Activated naive CD8-positive, alpha-beta T cell treated with anti-CD3 and anti-CD28 coated beads for 36 hours (primary cell): ENCODE measurements at places on chromosomes 13 and 19. TPM values are rescaled to one million over a fixed set of nuclear protein-coding genes. Genes with fewer than 3 reads are reported as not detected.

DNA sequence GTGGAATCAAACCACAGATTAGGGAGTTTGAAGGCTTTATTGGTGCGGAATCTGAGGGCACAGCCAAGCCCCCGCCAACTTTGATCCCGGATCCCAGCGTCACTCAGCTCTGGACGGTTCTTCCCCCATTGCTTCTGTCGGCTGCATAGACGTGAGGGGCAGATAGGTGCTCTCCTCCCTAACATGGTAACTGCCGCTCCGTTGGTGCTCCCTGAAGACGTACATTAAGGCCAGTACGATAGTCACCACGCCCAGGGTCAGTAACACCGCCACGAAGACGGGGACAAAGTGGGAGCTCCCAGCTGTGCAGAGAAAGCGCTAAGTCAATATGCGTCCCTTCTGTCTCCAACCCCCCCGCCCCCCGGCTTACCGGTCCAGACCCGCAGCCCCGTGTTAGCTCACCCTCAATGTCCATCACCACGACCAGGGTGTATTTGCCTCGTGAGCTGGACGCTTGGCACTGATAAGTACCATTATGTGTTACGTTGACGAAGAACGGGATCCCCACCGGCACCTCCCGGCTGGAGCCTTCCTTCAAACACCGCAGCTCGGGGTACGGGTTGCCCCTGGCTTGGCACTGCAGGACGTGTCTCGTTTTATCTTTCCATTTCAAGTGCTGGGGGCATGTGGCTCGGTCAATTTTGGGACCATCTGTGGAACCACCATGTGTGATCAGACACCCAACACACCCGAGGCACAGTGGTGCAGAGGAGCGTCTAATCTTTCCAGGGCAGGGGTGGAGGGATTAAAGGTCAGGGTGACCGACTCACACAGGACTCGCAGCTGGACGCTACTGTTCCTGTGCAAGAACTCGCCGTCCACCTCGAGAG lies 644 bp upstream of the RAVER1 start:
- H3K4me3 ChIP-seq = peak overlapping the region; percentile 97
- peaks cover 22% of the 10 kb centered on the region for H3K4me1 ChIP-seq
- peak overlapping the region; percentile 98 for H3K27ac ChIP-seq
- no peak for DNase-seq

DNA sequence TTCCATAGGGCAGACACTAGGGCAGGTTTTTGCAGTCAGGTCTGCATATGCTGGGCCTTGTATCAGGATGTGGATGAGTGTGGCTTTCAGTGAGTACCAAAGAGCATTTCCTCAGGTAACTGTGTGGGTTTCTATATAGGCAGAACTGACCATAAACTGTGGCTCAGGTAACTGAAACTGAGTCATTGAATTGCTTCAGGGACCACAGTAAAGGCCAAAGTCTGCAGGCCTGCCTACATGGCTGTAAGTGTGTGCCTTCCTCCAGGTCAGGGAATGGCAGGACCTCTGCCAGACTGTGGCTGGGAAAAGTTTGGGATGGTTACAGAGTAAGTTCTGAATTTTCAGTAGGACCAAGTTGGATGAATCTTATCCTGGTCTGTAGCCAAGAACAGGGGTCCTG lies 85.6 kb downstream of the ZNF486 start:
- no peaks in the 10 kb centered on the region for H3K4me1 ChIP-seq
- H3K27ac ChIP-seq = no peak overlapping the region
- no peaks in the 10 kb centered on the region for H3K36me3 ChIP-seq
- H3K27me3 ChIP-seq = no peaks in the 10 kb centered on the region
- H3K4me3 ChIP-seq = no peak overlapping the region
- DNase-seq = no peak

DNA sequence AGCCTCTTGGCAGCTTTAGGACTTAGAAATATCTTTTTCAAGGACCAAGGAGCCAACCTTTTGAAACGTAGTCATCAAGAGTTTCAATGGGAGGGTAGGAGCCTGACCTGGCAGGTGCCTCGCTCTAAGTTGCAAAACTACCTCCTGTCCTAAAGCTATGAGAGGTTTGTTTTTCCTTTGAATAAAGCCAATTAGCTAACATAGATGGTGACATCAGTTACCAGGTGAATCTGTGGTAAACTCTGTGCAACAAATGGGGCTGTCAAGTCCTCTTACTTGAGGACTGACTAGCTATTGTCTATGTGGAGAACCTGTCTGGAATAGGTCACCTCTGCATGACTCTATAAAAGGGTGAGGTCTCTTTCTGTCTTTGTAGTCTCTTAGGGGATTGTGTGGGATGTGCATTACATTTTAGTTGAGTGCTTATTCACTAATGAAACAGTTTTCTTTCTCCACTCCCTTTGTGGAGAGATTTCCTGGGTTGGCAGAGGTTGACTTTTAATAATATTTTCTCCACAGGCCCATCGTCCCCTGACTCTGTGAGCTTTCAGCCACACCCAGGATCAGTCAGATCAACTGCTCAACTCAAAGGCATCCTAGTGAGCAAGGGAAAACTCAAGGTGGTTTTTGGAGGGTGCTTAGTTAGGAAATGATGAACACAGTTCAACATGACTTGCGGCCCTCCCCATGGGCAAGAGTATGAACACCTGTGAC lies 9.9 kb downstream of the ARL11 start:
- H3K27me3 ChIP-seq = no peaks in the 10 kb centered on the region
- no peaks in the 10 kb centered on the region for H3K36me3 ChIP-seq
- H3K27ac ChIP-seq = no peak overlapping the region
- no peak overlapping the region for H3K4me3 ChIP-seq
- peaks cover 7% of the 10 kb centered on the region for H3K4me1 ChIP-seq

GRCh38 chr19:46471116-46471733 lies at the start of gene PNMA8A:
Gene PNMA8A, minus strand, starts transcription at chr19:46471563. Its CDS starts 528 bp downstream, at chr19:46471035.
- peak within 1 kb of the TSS; percentile 69 for H3K4me3 ChIP-seq
- H3K27ac ChIP-seq = no peak within 1 kb of the TSS
- peak; percentile 74 for DNase-seq
- no peaks in the 10 kb centered on the region for H3K36me3 ChIP-seq
- H3K4me1 ChIP-seq = peaks cover 3% of the 10 kb centered on the region

GRCh38 chr19:18232540-18233223 lies 6.4 kb upstream of the PDE4C start:
- peaks cover 3% of the 10 kb centered on the region for H3K36me3 ChIP-seq
- H3K27me3 ChIP-seq = peaks cover 77% of the 10 kb centered on the region
- peaks cover 14% of the 10 kb centered on the region for H3K4me1 ChIP-seq
- H3K27ac ChIP-seq = no peak overlapping the region
- DNase-seq = no peak

DNA sequence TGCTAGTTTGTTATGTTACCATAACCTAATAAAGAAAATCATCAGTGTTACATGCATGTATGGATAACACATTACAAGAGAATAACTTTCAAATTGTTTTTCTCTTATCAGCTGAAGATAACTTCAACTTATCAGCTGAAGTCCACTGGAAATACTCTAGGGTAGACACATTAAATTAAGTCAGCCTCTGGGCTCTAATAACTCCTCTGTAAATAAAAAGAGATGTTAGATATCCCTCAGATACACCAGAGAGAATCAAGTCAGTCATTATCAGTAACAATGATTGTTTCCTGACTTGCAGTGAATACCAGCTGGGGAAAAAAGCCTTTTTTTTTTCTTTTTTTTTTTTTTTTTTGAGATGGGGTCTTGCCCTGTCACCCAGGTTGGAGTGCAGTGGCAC lies 1.6 kb upstream of the KBTBD7 start:
- H3K36me3 ChIP-seq = peaks cover 19% of the 10 kb centered on the region
- no peaks in the 10 kb centered on the region for H3K27me3 ChIP-seq
- no peak overlapping the region for H3K4me3 ChIP-seq

- peak overlapping the region; percentile 95 for H3K4me3 ChIP-seq
- H3K27me3 ChIP-seq = no peaks in the 10 kb centered on the region
- peaks cover 2% of the 10 kb centered on the region for H3K36me3 ChIP-seq
- H3K27ac ChIP-seq = peak overlapping the region; percentile 92
Measured at GRCh38 chr19:7535998-7536695, 630 bp downstream of the PNPLA6 start.

GRCh38 chr19:51651216-51651846 lies 4.7 kb upstream of the SIGLEC14 start:
- DNase-seq = no peak
- H3K36me3 ChIP-seq = no peaks in the 10 kb centered on the region
- no peaks in the 10 kb centered on the region for H3K4me1 ChIP-seq
- peaks cover 62% of the 10 kb centered on the region for H3K27me3 ChIP-seq
- no peak overlapping the region for H3K4me3 ChIP-seq

- H3K36me3 ChIP-seq = peaks cover 23% of the 10 kb centered on the region
- H3K4me3 ChIP-seq = peak overlapping the region; percentile 91
- H3K27ac ChIP-seq = peak overlapping the region; percentile 95
- DNase-seq = no peak
- peaks cover 36% of the 10 kb centered on the region for H3K4me1 ChIP-seq
Measured at GRCh38 chr19:45717983-45718650, 12.6 kb downstream of the FBXO46 start.

GRCh38 chr19:49946415-49946814 lies 14.6 kb downstream of the SIGLEC11 start:
- no peaks in the 10 kb centered on the region for H3K36me3 ChIP-seq
- DNase-seq = no peak

Gene SULT2A1
- total RNA-seq = not detected

Gene BCL3
- total RNA-seq = 23.8 TPM

Gene ZNF93
- 17.3 TPM for total RNA-seq

Gene KL
- 0.72 TPM for total RNA-seq

Gene BICRA
- 8.9 TPM for total RNA-seq

Gene CYP2S1
- 0.32 TPM for total RNA-seq

Gene PLA2G4C
- 2.5 TPM for total RNA-seq
